Activated naive CD8-positive, alpha-beta T cell treated with anti-CD3 and anti-CD28 coated beads for 36 hours (primary cell): ENCODE measurements at places on chromosomes 2 and 18. TPM values are rescaled to one million over a fixed set of nuclear protein-coding genes. Genes with fewer than 3 reads are reported as not detected.

GRCh38 chr18:54415086-54415485 is 57.4 kb downstream of the C18orf54 start:
- DNase-seq: no peak
- H3K27ac ChIP-seq: no peak overlapping the region
- H3K36me3 ChIP-seq: no peaks in the 10 kb centered on the region
- no peak overlapping the region for H3K4me3 ChIP-seq
- peaks cover 14% of the 10 kb centered on the region for H3K27me3 ChIP-seq

CCT4 gene
- total RNA-seq: 389 TPM

DNA sequence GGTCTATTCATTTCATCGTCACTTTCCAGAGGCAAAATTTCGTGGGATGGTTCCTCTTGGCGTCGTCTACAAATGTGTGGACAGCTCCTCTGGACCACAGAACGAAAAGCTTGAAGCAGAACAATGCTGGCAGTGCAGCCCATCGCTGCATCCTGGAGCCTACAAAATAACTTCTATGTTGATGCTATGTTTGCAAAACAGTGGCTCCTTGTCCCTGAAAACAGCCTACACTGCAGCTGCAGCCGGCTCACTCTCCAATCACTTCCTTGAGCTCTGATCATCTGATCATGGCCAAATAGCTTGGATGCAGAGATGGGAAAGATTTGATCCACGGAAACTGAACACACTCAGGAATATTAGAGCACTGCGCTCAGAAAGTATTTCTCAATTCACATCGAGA is 60.0 kb downstream of the DOCK10 start:
- no peak overlapping the region for H3K27ac ChIP-seq
- peaks cover 75% of the 10 kb centered on the region for H3K4me1 ChIP-seq
- H3K4me3 ChIP-seq: no peak overlapping the region
- H3K36me3 ChIP-seq: peaks cover 57% of the 10 kb centered on the region
- no peak for DNase-seq

DNA sequence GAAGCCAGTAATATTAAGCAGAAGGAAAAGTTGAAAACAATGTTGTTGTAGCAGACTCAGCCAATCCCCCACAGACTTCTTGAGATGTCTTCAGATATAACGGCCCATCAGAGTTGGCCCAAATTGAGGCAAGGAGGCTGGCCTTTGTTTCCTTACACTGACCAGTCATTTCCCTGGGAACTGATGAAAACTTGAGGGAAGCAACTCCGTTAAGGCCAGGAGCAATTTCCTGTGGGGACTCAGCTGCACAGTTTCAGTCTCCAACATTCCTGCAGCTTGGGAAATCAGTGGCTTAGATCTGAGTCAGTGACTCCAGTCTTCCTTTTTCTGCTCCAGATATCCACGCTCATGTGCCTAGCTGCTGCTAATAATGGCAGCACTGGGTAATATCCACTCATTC is 75.7 kb downstream of the FTCDNL1 start:
- no peak for DNase-seq
- H3K4me1 ChIP-seq: no peaks in the 10 kb centered on the region
- no peaks in the 10 kb centered on the region for H3K27me3 ChIP-seq
- no peak overlapping the region for H3K4me3 ChIP-seq
- H3K36me3 ChIP-seq: no peaks in the 10 kb centered on the region

GRCh38 chr18:76353500-76353899 is 141.5 kb downstream of the ZNF516 start:
- H3K4me3 ChIP-seq: no peak overlapping the region
- H3K27me3 ChIP-seq: peaks cover 5% of the 10 kb centered on the region
- peaks cover 8% of the 10 kb centered on the region for H3K4me1 ChIP-seq
- no peak overlapping the region for H3K27ac ChIP-seq

GRCh38 chr2:114699423-114699944 is 257.0 kb downstream of the DPP10 start:
- no peak overlapping the region for H3K27ac ChIP-seq
- H3K36me3 ChIP-seq: no peaks in the 10 kb centered on the region
- no peaks in the 10 kb centered on the region for H3K4me1 ChIP-seq

TRIM43 gene
- not detected for total RNA-seq

- H3K27ac ChIP-seq: no peak overlapping the region
- no peaks in the 10 kb centered on the region for H3K36me3 ChIP-seq
- no peaks in the 10 kb centered on the region for H3K4me1 ChIP-seq
- no peaks in the 10 kb centered on the region for H3K27me3 ChIP-seq
- H3K4me3 ChIP-seq: no peak overlapping the region
These were observed 1281.0 kb upstream of the NXPH2 start for GRCh38 chr2:140061240-140061639.

MEP1B gene
- 0.08 TPM for total RNA-seq

DNA sequence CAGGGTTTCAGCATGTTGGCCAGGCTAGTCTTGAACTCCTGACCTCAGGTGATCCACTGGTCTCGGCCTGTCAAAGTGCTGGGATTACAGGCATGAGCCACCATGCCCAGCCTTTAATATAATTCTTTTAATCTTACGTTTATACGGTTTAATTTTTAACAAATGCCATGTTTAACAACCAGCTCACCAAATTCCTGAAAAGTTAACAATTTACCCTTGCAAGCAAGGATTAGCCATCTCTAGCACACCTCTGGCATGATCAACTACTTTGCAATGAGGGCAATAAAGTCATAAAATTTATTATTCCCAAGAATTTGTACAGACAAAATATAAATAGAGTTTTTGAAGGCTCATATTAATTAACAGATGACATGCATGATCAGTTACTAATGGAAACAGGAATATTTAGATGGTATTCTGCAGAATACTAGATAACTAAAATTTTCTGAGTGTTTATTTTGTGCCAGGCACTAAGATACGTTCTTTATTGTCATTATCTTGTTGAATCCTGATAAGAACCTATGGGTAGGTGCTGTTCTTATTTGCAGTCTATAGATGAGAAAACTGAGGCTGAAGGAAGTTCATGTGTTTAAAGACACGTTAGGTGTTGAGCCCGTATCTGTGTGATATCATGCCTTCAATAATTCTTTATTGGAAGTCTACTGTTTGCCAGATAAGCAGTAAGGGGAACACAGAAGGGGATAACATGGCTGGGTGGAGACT is 190.1 kb downstream of the CDCA7 start:
- H3K4me1 ChIP-seq: peaks cover 5% of the 10 kb centered on the region
- no peak overlapping the region for H3K27ac ChIP-seq
- H3K27me3 ChIP-seq: peaks cover 4% of the 10 kb centered on the region
- no peak for DNase-seq
- H3K4me3 ChIP-seq: no peak overlapping the region
- H3K36me3 ChIP-seq: no peaks in the 10 kb centered on the region

DNA sequence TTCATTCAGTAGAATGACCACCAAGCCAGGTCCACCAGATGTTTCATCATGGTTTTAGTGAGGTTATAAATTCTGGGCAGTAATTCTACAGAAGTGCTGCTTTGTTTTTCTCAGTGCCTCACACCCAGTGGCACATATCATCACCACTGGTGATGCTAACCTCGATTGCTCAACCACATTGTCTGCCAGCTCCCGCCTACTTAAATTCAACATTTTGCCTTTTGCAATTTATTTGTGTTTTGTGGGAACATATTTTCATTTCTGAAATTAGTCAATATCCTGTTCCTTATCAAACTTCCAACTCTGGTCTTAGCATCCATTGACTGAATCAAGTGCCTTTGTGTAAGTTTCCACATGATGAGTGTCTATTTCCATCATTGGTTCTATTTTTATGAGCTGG is 62.3 kb upstream of the TMEM178A start:
- no peaks in the 10 kb centered on the region for H3K36me3 ChIP-seq
- no peak overlapping the region for H3K27ac ChIP-seq
- H3K4me1 ChIP-seq: no peaks in the 10 kb centered on the region
- DNase-seq: no peak
- no peak overlapping the region for H3K4me3 ChIP-seq

GRCh38 chr18:26003356-26003755 is 87.1 kb downstream of the SS18 start:
- no peaks in the 10 kb centered on the region for H3K36me3 ChIP-seq
- no peak for DNase-seq
- no peak overlapping the region for H3K4me3 ChIP-seq
- H3K27me3 ChIP-seq: no peaks in the 10 kb centered on the region
- H3K4me1 ChIP-seq: no peaks in the 10 kb centered on the region

DNA sequence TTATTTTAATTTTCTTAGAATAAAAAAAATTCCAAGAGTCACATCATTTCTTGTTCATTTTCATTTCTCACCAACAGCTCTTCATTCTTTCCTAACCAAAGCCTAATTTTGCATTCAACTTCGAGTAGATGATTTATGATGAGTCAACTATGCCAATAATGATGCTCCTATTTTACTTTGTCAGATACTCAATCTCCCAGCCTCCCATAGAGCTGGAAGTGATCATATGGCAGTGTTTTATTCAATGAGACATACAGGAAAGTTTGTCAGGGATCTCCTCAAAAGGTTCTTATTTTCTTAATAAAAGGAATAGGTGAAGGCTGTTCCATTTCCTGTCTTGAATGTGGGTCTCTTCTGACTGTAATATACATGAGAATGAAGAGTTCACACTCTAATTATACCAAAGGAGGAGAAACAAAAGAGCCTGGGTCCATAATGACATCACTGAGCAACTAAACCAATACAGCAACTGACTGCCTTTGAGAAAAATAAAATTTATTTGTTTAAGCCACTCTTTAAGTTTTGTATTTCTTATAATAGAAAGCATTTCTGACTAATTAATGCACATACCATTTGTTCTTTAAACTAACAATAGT is 231.2 kb upstream of the CYP26B1 start:
- no peaks in the 10 kb centered on the region for H3K27me3 ChIP-seq
- H3K27ac ChIP-seq: no peak overlapping the region
- no peak overlapping the region for H3K4me3 ChIP-seq
- peaks cover 30% of the 10 kb centered on the region for H3K36me3 ChIP-seq

CDH19 gene
- not detected for total RNA-seq
